ENCODE measurements at places on chromosomes 7 and 10.

GRCh38 chr10:4511509-4511908 lies 314.5 kb upstream of the AKR1E2 start:
- no peak for DNase-seq

- no peak for DNase-seq
These were observed 1.1 kb upstream of the SMIM30 start for GRCh38 chr7:113119429-113119828.

- DNase-seq = no peak
These were observed 592.7 kb downstream of the INHBA start for GRCh38 chr7:41110186-41110585.

DNA sequence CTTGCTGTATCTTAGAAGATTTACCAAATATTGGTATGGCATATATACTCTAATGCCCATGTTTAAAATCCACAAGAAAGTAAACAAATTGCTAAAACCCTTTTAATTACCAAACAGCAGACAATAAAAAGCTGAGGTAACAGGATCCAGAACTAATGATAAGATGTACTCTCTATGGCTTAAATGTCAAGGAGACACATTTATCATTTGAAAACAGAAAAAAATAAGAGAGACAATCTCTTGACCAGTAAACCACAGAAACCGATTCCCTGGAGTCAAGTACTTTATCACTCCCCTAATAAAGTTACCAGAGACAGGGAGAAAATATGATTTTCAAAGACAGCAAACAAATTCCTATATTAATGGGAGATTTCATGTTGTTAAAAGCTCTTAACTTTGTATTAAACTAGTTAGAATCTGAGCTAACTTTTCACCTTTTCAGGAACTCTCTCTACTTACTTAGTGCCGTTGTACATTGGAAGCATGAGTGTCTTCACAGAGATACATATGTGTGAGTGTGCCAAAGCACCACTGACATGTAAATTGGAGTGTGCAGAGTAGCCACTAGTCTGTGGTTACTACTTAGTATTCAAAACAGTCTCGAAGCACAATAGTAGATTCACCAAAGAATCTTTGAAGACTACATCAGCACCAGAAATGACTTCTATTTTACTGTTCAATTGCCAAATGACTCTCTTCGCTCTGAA lies 44.2 kb downstream of the TSPAN12 start:
- no peak for DNase-seq

DNA sequence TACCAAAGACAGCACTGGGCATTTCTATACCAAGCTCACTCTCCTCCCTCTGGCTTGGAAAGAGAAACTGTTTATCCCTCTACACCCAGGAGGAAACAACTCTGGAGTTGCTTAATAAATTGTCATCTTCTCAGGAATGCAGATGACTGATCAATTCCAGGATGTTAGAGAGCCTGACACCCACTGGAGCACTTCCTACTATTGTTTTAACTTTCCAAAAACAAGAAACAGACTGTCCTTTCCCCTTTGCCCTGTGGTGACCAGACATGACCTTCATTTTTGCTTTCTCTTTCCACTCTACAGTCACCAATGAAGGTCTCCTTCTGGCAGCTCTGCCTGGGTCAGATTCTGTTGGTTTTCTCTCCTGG lies 19.6 kb downstream of the GIMAP4 start:
- peak; percentile 43 for DNase-seq

- DNase-seq = no peak
These were observed 94.3 kb downstream of the IQUB start for GRCh38 chr7:123440101-123440548.

DNA sequence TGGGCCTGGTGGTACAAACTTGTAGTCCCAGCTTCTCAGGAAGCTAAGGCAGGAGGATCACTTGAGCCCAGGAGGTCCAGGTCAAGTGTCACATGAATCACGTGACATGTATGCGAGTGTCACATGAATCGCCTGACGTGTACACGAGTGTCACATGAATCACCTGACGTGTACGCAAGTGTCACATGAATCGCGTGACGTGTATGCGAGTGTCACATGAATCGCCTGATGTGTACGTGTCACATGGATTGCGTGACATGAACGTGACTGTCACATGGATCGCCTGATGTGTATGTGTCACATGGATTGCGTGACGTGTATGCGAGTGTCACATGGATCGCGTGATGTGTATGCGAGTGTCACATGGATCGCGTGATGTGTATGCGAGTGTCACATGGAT lies 9.5 kb upstream of the ADARB2 start:
- DNase-seq = no peak

GRCh38 chr7:144027070-144027469 lies 21.7 kb upstream of the OR2A5 start:
- no peak for DNase-seq

DNA sequence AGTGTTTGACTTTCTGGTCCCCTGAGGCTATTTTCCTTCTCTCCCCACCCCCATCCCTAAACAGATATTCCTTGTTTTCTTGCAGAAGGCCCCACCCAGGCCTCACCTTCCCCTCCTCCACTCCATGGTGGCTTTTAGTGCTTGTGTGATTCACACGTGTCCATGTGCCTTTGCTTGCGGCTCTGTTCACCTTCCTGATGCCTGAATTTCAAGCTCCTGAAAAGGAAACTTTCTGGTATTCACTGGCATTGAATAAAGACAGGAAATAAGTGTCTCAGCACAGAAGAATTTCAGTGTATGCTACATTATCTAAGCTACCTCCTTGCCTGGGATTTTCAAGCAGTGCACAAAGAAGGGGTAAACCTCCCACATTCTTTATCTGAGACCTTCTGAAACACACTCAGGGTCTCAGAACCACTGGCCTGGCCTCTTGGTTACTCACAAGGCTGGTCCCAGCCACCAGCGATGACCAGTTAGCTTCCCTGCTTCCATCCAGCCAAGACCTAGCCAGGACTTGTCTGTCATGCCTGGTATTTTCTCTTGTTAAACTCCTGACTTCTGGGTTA lies 17.2 kb upstream of the UBE2H start:
- no peak for DNase-seq

GRCh38 chr10:105146436-105146835 lies 505.3 kb downstream of the SORCS3 start:
- no peak for DNase-seq

DNA sequence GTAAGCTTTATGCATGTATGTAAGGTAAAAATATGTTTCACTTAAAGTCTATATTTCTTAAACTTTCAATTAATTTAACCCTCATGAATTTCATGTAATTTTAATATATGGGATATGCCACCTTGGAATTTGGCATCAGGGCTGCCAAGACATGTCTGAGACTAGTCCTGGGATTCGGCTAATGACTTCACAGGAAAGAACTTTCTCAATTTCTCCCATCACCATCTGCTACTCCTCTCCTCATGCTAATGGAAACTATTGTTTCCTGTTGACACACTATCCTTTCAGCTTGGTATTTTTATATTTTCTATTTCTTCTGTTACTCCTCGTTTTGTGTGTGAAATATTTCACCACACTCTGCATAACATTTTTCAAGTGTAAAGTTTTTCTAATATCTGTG lies 205.9 kb downstream of the ARL4A start:
- DNase-seq = no peak

DNA sequence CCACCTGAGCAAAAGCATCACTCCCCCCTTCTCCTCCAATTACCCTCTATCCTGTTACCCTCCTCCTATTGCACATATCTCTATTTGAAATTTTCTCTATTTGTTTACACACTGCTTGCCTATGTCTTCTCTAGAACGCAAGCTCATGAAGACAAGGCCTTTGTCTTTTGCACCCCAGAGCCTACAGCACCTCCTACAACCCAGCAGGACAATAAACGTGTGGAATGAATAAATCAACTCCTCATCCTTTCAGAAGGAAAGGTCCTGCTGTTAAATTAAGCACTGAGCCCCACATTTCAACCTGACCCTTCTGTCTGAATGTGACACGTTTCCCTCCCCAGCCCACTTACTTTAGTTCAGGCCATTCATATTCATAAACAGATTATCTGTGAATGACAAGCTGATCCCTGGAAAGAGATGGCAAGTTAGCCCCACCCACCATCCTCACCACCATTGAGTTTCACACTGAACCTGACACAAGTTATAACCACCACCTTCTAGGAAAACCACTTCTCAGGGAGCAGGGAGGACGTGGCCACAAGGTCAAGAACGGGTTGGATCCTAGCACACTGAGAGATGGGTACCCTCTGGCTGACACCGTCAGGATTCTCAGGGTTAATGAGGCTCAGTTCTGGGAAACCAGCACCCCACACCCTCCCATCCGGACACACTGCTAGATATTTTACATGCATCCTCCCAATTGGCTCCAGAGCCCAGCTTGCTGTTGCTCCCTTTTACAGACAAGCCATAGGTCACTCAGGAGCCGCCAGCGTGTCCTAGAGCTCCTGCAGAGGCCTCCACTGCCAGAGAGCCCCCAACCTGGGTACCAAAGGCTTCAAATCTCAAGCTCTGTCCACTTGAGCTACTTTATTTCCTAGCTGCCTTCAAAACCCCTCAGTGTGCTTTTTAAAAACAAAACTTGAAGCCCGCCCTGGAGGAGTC lies 934 bp downstream of the PRTFDC1 start:
- peak; percentile 46 for DNase-seq

DNA sequence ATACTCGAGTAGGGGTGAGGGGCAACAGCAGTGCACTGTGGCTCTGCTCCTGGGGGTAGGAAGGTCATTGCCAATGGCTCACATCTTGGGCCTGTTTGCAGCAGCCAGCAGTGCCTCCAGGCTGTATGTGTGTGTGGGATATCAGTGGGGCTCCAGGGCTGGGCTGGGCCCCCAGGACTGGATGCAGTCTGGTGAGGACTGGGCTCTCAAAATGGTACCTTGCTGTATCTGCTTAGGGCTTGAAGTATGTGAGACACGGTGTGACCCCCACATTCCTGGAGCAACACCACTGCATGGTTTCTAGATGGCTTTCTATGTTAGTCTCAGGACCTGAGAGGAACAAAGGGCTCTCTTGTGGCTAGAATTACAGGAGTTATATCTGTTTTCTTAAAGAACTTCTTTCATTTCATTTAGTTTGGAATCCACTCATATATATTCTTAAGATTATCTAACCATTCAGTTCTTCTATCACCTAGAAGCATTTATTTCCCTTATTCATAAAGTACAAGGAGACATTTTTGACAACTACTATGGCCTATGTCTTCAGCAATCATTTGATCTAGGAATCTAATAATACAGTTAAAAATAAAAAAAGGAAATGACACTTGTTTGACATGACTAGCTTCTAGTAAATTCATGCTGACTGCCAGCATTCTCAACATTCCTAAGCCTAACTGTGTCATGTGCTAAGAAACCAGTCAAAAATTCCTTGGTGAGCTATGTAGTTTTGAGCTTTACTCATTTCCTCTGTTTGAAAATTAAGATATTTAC lies 443.2 kb upstream of the SEMA3A start:
- DNase-seq = no peak

- DNase-seq = no peak
These were observed 42.2 kb upstream of the ELN start for GRCh38 chr7:73985737-73986141.

- no peak for DNase-seq
These were observed 56.0 kb downstream of the MKLN1 start for GRCh38 chr7:131383417-131384285.
